Common myeloid progenitor, CD34-positive (primary cell): ENCODE measurements at places on chromosomes 3 and 15.
A peak's percentile ranks its signal among the peaks of the same experiment; 100 is the strongest.

DNA sequence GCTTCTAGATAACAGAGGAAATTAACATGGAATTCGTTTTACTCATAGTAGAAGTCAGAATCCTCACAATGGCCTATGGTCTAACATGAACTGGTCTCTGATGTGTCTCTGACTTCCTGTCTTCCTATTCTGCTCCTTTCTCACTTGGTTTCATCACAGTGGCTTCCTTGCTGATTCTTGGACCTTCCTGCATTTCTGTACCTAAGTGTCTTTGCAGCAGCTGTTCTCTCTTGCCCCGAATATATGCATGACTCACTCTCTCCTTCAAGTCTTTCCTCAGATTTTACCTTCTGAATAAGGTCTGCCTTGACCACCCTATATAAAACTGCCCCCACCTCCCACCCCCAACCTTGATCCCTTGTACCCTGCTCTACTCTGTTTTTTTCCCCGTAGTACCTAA lies 14.1 kb downstream of the ARL13B start:
- no peak for DNase-seq

DNA sequence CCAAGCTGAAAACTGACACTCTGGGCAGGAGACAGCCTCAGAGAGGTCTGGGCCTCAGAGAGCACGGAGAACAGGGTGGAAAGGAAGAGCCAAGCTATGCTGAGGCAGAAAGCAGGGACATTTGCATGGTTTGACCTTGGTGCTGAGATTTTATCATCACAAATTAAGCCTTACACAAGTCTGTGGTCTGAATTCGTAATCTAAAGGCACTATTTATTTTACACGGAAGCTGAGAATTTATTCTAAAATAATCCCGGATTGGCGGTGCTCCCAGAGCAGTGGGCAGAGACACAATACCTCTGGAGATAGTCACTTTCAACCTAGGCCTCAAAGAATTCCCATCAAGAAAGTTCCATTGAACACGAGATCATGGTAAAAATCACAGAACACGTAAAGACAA lies 47.5 kb downstream of the CFAP92 start:
- DNase-seq: no peak

GRCh38 chr3:193908181-193908744 lies 227.7 kb upstream of the HES1 start:
- no peak for DNase-seq

DNA sequence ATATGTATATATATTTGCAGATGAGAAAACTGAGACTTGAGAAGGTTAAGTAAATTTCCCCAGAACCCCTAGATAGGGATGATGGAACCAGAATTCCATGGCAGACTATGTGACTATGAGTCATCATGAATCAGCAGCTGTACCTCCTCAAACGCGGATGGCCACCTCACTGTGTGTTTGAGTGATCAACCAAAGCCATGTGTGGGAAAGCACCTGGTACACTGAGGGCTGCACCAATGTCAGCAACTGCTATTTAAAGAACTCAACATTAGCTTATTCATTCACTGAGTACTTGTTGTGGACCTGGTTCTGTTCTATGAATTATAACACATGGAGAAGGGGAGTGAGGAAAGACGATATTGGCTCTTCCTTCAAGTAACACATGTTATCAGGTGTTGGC lies 377.0 kb downstream of the GAP43 start:
- no peak for DNase-seq

- no peak for DNase-seq
Measured at GRCh38 chr15:71893691-71894090, 83.3 kb downstream of the NR2E3 start.

DNA sequence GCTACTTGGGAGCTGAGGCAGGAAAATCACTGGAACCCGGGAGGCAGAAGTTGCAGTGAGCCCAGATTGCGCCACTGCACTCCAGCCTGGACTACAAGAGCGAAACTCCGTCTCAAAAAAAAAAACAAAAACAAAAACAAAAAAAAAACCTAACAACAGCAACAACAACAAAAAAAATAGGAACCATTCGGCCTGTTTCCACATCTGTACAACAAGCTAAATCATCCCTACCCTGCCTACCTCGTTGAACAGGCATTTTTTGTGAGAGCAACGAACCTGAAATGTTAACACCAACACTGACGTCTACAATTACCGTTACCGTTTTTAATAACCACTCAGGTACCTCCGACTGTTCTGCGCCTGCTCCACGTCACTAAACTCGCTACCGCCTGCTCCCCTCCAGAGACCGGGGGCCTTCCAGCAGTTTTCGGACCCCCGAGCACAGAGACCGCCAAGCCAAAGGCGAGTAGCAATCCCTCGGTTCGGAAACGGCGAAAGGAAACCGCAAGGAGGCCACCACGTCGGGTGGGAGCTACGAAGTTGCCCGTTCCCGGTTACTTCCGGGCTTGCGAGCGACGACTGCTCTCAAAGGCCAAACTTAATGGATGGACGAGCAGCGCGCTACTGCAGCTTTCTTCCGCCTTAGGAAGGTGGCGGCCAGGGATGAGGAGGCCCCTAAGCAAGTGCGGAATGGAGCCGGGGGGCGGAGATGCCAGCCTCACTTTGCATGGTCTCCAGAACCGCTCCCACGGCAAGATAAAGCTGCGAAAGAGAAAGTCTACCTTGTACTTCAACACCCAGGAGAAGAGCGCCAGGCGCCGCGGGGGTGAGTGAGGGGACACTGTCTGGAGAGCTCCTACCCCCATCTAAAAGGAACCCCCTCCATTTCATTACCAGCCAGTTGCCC lies at the start of the genes PIGB and PIGBOS1:
Gene PIGB (plus strand): TSS at position 635 of the 907 bp plus-strand sequence. CDS start 29 bp downstream, at position 664.
Gene PIGBOS1 (minus strand): TSS at position 536 of the 907 bp plus-strand sequence. CDS start 1,331 bp downstream, outside the sequence.
- DNase-seq: peak; percentile 95

- DNase-seq: no peak
Measured at GRCh38 chr3:106086636-106087035, 217.8 kb upstream of the CBLB start.

GRCh38 chr3:129503471-129504291 lies 24.8 kb upstream of the RHO start:
- DNase-seq: no peak

GRCh38 chr3:175274056-175274455 lies 414.9 kb downstream of the NAALADL2 start:
- no peak for DNase-seq

- peak; percentile 81 for DNase-seq
Measured at GRCh38 chr3:152319831-152320617, 51.3 kb downstream of the MBNL1 start.

- DNase-seq: no peak
Measured at GRCh38 chr15:28096670-28097431, 2.3 kb downstream of the OCA2 start.

- DNase-seq: peak; percentile 88
Measured at GRCh38 chr3:153166206-153166605, 4.2 kb downstream of the RAP2B start.

- DNase-seq: peak; percentile 86
Measured at GRCh38 chr3:71310359-71310979, 273.1 kb downstream of the FOXP1 start.

GRCh38 chr15:73318463-73319351 lies 50.1 kb downstream of the HCN4 start:
- DNase-seq: no peak

DNA sequence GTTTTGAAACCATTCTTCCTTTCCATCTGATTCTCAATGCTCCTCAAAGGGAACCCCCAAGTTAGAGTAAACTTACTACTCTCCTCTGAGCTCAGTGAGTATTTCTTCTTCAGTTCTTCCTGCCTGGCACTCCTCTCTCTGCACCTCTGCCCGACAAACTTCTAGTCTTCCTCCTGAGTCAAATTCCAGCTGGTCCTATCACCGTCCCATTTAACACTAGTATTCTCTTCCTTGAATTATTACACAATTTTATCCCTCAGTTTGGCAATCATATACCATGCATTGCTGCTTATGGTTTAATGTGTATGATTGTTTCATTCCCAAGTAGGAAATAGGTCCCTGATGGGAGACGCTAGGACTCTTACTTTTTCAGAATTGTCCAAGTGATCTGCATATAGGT lies 279.7 kb downstream of the MECOM start:
- DNase-seq: no peak

- no peak for DNase-seq
Measured at GRCh38 chr15:76285241-76285825, 25.9 kb downstream of the ETFA start.
